Right renal cortex interstitium (tissue), 3 donors: ENCODE measurements at places on chromosomes 1 and 21. TPM values are rescaled to one million over a fixed set of nuclear protein-coding genes. Genes with fewer than 3 reads are reported as not detected.

- no peak for DNase-seq
Measured at GRCh38 chr1:74686928-74687327, 13.3 kb upstream of the ERICH3 start.

GRCh38 chr1:110340207-110340468 is 961 bp downstream of the RBM15 start:
- DNase-seq, result no peak

- DNase-seq, result no peak
Measured at GRCh38 chr1:57248830-57249229, 175.0 kb downstream of the DAB1 start.

Gene CCDC190
- polyA plus RNA-seq, result 0.10 TPM

DNA sequence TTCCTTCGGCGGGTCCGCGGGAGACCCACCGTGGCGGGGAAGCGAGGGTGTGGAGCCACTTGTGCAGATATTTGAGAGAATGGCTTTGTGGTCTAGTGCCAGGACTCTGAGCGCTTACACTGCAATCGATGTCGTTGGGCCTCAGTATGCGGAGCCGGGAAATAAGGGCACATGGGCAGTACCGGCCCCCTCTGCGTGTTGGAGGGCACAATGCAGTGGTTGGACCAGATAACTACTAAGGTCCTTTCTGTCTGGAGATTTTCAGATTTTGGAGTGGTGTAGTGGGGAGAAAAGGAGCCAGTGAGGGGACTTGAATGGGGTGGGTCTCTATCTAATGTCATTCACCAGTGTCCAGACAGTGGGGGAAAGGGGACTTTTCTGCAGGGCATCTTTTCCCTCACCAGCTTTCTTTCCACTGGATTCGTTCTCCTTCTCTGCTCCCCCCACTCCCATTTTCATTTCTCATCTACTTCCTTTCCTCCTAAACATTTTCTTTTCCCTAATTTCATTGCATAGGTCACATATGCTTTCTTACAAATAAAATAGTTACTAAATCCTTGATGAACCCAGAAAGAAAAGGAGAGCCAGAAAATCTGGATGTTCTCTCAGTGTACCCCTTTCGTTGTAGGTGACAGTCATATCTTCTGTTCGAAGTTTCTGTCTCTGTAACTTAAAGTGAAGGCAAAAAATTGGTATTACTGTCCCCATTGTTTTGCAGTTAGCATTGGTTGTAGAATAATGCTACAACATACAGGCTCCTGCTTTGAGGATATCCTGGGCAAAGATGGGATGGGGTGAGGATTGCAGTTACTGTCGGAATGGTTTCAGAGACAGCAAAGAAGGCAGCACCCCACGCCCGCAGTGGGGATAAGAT is 1.4 kb downstream of the ATF3 start:
- DNase-seq, result no peak

- no peak for DNase-seq
Measured at GRCh38 chr1:24107462-24108138, 4.3 kb downstream of the MYOM3 start.

Gene SPTA1
- polyA plus RNA-seq, result 1.2 TPM
